ENCODE measurements at places on chromosomes 5 and 9. TPM values are rescaled to one million over a fixed set of nuclear protein-coding genes. Genes with fewer than 3 reads are reported as not detected.

DNA sequence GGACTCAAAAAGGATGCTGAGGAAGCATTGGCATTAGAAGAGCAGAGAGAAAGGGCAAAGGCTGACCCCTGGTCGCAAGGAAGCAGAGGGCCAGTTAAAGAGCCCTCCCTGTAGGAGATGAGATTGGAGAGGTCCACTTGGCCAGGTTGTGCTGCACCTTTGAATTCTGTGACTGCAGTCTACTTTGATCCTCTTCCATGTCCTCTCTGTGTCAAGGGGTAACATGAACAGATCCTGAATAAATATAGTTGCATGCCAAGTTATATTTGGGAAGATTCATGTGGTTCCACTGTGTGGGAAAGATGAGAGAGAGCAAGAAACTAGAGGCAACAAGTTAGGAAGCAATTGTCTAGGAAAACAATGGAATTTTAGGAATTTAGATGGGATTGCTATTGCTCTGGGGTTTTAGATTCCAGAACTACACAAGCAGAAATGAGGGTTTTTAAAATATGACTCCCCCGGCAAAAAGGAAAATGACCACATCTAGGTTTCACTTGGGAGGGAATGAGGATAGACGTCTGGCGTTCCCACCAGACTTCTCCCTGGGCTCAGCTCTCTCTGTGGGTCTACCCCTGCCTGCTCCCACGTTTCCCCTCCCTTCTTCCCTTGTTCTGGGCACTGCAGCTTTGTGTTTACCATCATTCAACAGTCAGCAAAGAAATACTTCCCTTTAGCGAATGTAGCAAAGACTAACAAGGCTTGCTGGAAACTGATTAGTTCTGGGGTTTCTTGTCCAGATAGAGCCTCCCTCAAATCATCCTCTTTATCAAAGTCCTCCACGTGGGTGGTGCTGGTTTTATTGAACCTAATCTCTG, 63.6 kb downstream of the SNX18 start:
- DNase-seq, result no peak

GRCh38 chr5:138354387-138354786, 1.9 kb downstream of the KDM3B start:
- DNase-seq, result no peak

DNA sequence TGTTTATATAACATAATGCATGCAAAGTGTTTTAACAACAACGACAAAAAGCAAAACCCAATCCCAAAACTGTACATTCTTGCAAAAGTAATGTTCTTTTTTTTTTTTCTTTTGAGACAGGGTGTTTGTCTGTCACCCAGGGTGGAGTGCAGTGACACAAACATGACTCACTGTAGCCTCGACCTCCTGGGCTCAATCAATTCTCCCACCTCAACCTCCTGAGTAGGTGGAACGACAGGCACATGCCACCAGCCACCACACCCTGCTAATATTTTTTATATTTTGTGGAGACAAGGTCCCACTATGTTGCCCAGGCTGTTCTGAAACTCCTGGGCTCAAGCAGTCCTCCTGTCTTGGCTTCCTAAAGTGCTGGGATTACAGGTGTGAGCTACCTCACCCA, 13.6 kb upstream of the HAVCR1 start:
- DNase-seq, result no peak

- no peak for DNase-seq
Observed at GRCh38 chr9:135415586-135415985, 64.0 kb upstream of the PPP1R26 start.

- no peak for DNase-seq
Observed at GRCh38 chr9:86792136-86792535, 155.2 kb downstream of the GAS1 start.

DNA sequence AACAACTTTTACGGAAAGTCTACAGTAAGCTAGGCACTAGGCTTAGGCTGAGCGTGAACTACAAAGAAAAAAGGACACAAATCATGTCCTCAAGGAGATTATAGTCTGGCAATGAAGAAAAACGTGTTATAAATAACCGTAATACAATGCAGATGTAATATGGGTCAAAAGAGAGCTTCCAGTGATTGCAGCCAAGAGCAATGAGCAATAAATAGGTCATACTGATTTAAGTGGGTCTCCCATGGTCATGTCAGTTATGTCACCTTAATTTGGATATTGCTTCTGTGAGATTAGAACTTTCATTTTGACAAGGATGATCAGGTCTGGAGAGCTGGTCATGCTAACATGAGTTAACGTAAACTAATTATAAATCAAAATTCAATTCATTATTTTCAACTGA, 158.6 kb upstream of the GNA14 start:
- no peak for DNase-seq

The BHMT2 gene
- polyA plus RNA-seq, result 18.1 TPM

The PTGR1 gene
- polyA plus RNA-seq, result 81.2 TPM

The MAN1B1 gene
- 38.5 TPM for polyA plus RNA-seq

The BTNL8 gene
- 0.10 TPM for polyA plus RNA-seq

All from urinary bladder (tissue), 4 donors.